ENCODE measurements at places on chromosomes 2 and 18. TPM values are rescaled to one million over a fixed set of nuclear protein-coding genes. Genes with fewer than 3 reads are reported as not detected.

The WDR43 gene
- 62.4 TPM for total RNA-seq

GRCh38 chr2:84963692-84964405 lies 7.1 kb upstream of the KCMF1 start:
- no peak for DNase-seq

- DNase-seq, result no peak
Observed at GRCh38 chr2:122019724-122020123, 264.3 kb downstream of the TSN start.

DNA sequence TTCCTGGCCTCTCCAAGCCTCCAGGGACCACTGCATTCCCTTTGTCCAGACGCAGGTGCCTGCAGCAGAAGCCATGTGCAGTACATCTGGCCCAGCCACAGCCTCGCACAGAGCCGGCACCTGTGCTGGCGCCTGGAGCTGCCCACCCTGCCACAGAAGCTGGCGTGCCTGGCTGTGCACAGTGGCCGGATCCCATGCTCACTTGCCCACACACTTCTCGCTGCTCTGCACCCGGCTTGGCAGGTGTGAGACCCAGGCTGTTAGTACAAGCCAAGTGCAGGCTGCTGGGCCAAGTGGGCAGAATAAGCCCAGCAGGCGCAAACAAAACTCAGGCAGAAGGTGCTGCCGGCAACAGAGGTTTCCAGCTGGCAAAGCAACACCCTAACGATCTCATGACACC lies 124.5 kb upstream of the CCDC150 start:
- no peak for DNase-seq

GRCh38 chr2:45046786-45047185 lies 37.5 kb upstream of the SIX2 start:
- DNase-seq, result no peak

- no peak for DNase-seq
Observed at GRCh38 chr2:47422560-47422959, 19.6 kb downstream of the MSH2 start.

- DNase-seq, result no peak
Observed at GRCh38 chr2:23412556-23413155, 27.7 kb downstream of the KLHL29 start.

GRCh38 chr2:150876251-150876950 lies 385.3 kb downstream of the RBM43 start:
- DNase-seq, result no peak

- no peak for DNase-seq
Observed at GRCh38 chr2:220117025-220117424, 489.6 kb downstream of the SLC4A3 start.

DNA sequence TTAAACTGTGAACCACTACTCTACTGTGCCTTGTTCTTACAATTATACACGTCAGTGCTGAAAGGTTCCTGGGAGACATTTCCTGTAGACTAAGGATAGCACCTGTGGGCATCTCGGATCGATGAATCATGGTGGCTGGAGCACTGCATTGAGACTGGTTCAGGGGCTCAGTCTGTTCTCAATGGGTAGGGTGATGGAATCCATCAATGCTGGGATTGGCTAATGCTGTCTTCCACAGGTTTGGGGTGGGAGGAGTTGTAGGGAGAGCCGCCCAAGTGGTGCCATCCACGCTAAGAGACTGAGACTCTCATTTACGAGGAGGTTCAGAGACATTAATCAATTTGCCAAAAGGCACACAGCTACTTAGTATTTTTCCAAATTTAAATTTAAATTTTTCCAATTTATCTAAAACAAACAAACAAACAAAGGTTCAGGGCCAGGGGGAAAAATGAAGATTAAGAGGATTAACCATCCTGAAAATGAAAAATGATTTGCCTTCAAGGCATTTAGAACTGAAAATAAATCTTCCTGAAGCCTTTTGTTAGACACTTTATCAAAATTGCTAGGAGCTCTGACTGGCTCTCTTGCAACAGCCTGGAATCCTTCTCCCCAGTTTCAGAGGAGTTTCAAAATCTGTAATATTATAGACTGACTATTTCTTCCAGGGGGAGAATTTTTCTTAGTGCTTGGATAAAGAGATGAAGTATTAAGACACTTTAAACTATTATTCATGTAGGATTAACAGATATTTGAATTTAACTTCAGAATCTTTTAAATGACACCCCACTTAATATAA lies 359.2 kb downstream of the TGIF1 start:
- no peak for DNase-seq

GRCh38 chr18:32867330-32867729 lies 94.5 kb upstream of the KLHL14 start:
- no peak for DNase-seq

Data from CD4-positive, alpha-beta T cell (primary cell).